Liver (tissue), 10 donors: ENCODE measurements at places on chromosomes 11 and 22.

DNA sequence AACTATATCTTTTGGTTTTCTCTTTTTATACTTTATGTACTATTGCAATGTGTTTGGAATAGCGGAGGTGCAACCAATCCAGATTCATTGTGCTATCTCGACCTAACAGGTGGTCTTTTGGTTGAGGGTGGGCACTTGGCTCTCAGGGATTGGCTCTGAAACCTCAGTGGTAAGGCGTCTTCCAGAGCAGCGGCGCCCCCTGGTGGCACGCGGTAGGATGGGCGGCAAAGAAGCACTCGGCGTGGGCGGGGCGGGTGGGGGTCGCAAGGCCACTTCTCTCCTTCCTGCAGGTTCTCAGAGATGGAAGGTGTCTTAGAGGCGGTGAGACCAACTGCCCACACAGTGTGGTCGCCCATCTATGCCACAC lies 19.2 kb upstream of the PLET1 start:
- DNase-seq, result peak; percentile 83

DNA sequence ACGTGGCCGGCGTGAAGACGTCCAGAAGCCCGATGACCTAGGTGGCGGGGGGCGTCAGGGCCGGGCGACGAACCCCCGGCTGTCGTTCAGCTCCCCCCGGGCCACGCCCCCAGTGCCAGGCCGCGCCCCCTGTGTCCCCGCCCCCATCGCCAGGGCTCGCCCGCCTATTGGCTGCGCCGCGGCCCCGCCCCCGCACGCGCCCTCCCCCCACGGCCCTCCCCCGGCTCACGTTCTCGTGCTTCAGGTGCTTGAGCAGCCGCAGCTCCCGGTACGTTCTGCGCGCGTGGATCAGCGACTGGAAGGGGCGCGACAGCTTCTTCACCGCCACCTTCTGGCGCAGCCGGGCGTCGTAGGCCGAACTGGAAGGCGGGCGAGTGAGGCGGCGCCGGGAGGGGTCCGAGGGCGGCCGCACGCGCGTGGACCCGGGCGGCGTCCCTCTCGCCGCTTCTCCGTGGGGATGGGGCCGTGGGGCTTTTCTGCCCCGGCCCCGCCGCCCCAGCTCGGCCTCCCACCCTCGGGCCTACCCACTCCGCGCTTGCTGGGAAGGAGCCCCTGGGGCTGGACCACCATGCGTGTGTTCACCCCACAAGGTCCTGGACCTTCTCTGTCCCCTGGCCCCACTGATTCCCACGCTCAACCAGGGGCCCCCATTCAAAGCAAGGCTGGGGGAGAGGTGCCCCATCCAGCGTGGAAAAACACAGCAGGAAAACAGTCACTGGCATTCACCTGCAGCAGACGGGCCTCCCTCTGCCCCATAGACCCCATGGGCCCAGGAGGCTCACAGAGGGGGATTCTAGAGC lies 2.4 kb downstream of the MAPK11 start:
- peak; percentile 53 for DNase-seq

DNA sequence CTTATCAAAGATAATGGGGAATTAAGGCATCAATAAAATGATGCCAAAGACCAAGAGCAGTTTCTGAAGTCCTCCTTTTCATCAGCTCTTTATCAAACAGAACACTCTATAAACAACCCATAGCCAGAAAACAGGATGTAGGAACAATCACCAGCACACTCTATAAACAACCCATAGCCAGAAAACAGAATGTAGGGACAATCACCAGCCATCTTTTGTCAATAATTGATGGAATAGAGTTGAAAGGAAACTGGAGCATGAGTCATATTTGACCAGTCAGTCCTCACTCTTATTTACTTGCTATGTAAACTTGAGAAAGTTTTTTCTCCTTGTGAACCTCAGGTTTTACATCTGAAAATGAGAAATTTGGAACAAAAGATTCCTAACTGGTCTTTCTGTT lies 10.0 kb downstream of the MS4A2 start:
- no peak for DNase-seq

DNA sequence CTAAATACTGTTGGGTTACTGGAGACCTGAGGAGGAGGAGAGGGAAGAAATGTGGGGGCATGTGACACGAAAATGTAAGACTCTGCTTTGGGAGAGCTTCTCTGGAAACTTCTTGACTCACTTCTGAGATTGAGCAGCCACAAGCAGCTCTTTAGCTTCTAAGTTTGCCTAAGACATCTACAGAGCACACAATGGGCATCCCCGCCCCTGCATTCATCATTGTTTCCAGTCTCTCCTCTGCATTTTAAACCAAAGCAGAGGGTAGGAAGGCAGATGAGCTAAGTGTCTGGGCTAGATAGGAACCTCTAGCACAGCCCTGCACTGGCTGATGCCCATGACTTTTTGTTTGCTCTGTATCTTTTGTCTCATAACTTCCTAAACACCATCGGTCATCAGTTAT lies 2.1 kb upstream of the OR52D1 start:
- no peak for DNase-seq

GRCh38 chr11:107140983-107141382 lies 122.7 kb upstream of the GUCY1A2 start:
- DNase-seq, result no peak

DNA sequence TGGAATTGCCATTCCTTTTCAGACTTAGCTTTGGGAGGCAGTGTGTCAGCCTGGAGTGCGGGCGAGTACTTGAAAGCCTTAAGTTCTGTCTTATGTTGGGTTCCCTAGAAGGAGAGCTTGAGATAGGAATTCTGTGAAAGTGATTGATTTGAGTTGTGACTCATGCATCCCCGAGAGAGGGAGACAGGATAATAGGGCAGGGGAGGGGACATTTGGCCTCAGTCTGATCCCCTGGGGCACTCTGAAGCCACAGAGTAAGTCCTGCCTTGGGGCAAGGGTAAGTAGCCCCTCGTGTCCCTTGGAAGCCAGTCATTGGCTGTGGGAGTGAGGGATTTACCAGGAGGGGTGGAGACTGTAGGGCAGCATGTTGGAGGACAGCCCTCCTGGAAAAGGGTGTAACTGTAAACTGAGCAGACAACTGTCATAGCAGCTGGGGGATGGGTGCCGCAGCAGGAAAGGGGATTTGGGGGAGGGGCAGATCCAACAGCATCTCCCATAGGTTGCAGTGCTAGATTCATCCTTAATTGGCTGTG lies 44.0 kb downstream of the KIAA1671 start:
- DNase-seq, result no peak

- no peak for DNase-seq
Measured at GRCh38 chr11:72079819-72080325, 470 bp downstream of the NUMA1 start.

GRCh38 chr11:96147186-96147585 lies 195.8 kb downstream of the MAML2 start:
- DNase-seq, result no peak

- DNase-seq, result no peak
Measured at GRCh38 chr22:17811119-17811518, 36.9 kb upstream of the BID start.

- no peak for DNase-seq
Measured at GRCh38 chr22:35611891-35612576, 5.1 kb downstream of the MB start.

DNA sequence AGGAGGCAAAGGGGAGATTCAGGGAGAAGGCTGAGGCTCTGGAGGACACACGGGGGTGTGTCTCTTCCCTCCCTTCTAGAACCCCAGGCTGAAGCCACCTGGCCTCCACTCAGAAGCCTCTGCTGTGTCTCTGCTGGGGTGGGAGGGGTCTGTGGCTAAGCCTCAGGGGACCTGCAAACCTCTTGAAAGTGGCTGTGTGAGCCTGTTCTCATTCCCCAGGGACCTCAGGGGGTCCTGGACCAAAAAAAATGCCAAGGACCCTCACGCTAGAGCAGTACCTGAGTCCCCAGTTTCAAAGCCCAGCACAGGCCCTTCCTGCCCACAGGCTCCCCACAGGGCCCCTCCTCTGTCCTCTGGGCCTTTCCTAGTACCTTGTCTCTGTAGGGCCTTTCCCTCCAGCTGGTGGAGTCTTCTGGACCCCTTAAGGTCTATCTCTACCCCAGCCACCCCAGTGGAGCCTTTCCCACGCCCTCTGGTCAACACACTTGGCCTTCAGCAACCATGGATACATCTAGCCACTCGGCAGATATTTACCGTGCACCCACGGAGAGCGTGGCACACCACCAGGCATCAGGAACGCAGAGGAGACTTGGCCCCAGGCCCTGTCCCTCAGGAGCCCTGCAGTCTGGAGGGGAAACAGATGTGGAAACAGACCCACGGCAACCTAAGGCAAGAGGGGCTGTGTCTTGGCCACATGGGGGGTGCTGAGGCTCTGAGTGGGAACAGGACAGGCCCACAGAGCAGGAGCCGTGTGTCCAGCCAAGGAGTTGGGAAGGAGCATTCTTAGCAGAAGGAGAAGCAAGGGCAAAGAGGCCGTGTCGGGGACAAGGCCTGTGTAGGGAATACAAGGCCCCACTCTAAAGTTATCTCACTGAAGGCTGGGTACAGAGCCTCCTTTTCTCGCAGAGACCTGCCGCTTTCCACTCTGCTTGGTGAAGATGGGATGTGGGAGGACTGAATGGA lies 18.5 kb downstream of the PLA2G6 start:
- DNase-seq, result no peak

DNA sequence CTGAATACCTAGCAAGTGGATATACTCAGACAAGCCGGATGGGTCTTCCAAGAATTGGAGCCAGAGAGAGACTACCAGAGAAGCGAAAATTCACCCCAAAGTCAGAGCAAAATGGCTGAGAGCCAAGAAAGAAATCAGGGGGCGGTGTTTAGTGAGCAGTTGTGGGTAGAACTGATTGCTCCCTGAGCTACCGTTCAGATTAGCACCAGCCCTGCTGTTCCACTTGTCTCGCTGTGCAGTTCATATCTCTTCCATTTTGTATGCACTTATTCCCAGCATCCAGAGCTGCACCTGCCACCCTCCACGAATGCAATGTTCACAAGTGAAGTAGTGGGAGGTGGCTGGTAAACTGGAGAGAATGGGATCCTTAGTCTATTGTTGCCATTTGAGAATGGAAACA lies 25.5 kb downstream of the DRD2 start:
- no peak for DNase-seq

DNA sequence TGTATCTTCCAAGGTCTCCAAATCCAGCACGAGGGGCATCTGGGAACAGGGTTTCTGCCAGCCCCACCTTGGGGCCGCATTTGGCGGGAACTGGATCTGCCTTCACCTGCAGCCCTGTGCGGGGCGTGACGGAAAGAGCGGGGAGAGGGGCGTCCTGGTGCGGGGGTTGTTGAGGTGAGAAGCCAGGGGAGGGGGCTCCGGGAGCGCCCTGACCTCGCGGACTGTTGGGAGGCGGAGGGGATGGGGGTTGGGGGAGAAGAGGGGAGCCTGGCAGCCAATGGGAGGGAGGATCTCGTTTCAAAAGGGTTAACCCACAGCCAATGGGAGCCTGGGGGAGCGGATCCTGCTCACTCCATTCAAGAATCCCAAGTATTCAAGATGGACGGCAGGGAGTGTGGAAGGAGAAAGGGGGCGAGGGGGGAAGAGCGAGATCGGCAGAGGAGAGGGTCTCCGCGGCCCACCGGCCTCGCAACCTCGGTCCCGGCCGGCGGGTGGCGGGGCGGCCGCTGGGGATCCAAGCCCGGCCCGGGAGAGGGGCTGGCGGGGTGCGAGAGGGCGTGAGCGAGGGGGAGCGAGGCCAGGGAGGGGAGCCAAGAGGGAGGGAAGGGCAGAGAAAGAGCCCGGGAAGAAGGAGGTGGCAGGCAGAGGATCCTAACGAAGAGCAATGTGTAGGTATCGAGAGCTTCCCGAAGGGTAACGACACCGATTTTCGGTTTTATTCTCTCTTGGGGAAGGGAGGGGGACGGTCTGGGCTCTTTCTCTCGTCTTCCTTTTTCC lies 11.5 kb downstream of the YPEL4 start:
- DNase-seq, result peak; percentile 60

DNA sequence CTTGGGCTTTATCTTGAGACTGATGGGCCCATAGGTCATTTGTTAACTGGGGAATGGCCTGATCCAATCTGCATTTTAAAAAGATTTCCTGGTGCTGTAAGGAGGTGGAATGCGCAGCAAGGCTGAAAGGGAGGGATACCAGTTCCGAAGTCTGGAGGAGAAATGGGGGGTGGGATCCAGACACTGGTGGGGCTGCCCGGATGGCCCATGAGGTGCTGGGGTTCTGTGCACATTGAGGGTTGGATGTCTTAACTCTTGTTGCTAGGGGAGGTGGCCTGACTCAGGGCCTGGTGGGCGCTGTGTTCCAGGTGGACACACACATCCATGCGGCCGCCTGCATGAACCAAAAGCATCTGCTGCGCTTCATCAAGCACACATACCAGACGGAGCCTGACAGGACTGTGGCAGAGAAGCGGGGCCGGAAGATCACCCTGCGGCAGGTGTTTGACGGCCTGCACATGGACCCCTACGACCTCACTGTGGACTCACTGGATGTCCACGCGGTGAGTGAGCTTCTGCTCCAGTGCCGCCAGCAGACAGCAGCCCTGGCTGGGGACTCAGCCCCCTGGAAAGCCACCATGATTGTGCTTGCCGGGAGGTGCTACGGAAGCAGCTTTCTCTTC lies 38.1 kb downstream of the AMPD3 start:
- DNase-seq, result peak; percentile 25

GRCh38 chr22:43110927-43111623 lies 525 bp downstream of the BIK start:
- DNase-seq, result no peak

- DNase-seq, result no peak
Measured at GRCh38 chr22:32804531-32805360, 3.2 kb downstream of the TIMP3 start.

GRCh38 chr11:108727665-108728064 lies 62.8 kb downstream of the DDX10 start:
- DNase-seq, result no peak

DNA sequence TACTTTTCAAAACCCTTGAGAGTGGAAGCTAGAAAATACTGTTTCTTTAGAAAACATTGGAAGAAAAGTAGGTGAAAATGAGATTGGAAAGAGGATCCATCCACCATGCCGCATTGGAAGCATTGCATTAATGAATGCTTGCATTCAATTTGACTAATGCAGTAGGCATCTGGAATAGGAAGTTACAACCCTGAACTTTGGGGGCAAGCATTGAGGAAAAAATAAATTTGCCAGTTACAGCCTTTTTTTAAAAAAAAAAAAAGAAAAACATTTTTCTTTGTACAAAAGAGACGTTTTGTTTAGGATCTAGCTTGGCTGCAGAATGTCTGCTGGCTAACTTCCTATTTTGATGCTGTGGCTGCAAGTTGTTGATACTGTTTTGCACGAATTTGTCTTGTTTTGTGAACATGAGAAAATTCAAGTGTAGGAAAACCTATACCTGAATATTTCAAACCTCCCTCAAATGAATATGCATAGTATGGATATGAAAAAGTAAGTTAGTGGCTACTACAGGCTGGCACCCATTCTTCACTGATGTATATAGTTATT lies 28.1 kb downstream of the RTN3 start:
- DNase-seq, result no peak

GRCh38 chr11:4809246-4809645 lies 5.1 kb upstream of the OR52R1 start:
- DNase-seq, result no peak

GRCh38 chr22:47328550-47329243 lies 566.2 kb downstream of the TBC1D22A start:
- DNase-seq, result no peak

DNA sequence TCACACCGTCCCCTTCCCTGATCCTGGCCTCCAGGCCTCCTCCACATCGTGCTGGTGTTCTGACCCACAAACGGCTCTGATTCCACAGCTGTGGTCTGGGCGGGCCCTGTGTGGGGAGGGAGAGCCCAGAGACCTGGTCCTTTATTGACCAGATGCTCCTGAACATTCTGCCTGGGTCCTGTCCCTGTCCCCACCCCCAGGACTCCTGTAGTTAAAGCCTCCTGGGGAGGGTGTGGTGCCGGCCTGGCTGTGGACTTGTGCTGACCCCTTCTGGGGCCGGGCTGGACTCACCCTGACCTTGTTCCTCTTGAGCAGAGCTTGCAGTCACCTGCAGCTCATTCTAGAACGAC lies 128.7 kb downstream of the CTTN start:
- no peak for DNase-seq

GRCh38 chr11:85758026-85758425 lies 52.9 kb downstream of the SYTL2 start:
- no peak for DNase-seq
